ENCODE measurements at places on chromosomes 13 and 19. TPM values are rescaled to one million over a fixed set of nuclear protein-coding genes. Genes with fewer than 3 reads are reported as not detected.

The DAND5 gene
- 0.05 TPM for polyA plus RNA-seq

The NPAS1 gene
- 0.15 TPM for polyA plus RNA-seq

The ZNF433 gene
- polyA plus RNA-seq: 4.3 TPM

The TEAD2 gene
- polyA plus RNA-seq: 37.7 TPM

The HS6ST3 gene
- 0.07 TPM for polyA plus RNA-seq

The RFPL4AL1 gene
- polyA plus RNA-seq: not detected

The MBD3L3 gene
- not detected for polyA plus RNA-seq

The SLC17A7 gene
- polyA plus RNA-seq: 7.3 TPM

The ZNF470 gene
- polyA plus RNA-seq: 0.79 TPM

The ZNF606 gene
- polyA plus RNA-seq: 4.8 TPM

The GJA3 gene
- 0.06 TPM for polyA plus RNA-seq

The PRR36 gene
- polyA plus RNA-seq: 0.78 TPM

The WDR87 gene
- not detected for polyA plus RNA-seq

The OVOL3 gene
- not detected for polyA plus RNA-seq

The HTR2A gene
- polyA plus RNA-seq: 1.6 TPM

The CYP2A6 gene
- 0.22 TPM for polyA plus RNA-seq

The NAT14 gene
- 4.4 TPM for polyA plus RNA-seq

The NBEA gene
- polyA plus RNA-seq: 2.2 TPM

The ZSCAN4 gene
- 0.04 TPM for polyA plus RNA-seq

The ZNF575 gene
- polyA plus RNA-seq: 0.95 TPM

The ALG11 gene
- polyA plus RNA-seq: 7.7 TPM

The SLC6A16 gene
- polyA plus RNA-seq: 1.6 TPM

The MYBPC2 gene
- polyA plus RNA-seq: 0.06 TPM

The LILRA1 gene
- polyA plus RNA-seq: 1.3 TPM

The CLEC11A gene
- polyA plus RNA-seq: 4.8 TPM

The NOVA2 gene
- 2.8 TPM for polyA plus RNA-seq

The ZNF442 gene
- 0.67 TPM for polyA plus RNA-seq

The MAG gene
- polyA plus RNA-seq: not detected

The APC2 gene
- polyA plus RNA-seq: not detected

The LATS2 gene
- 15.7 TPM for polyA plus RNA-seq

The KIR3DL2 gene
- not detected for polyA plus RNA-seq

The CGB5 gene
- not detected for polyA plus RNA-seq

The PNKP gene
- polyA plus RNA-seq: 50.9 TPM

The ZSCAN22 gene
- polyA plus RNA-seq: 0.67 TPM

The EBI3 gene
- polyA plus RNA-seq: 3.0 TPM

The TMEM145 gene
- polyA plus RNA-seq: 0.10 TPM

Measured in adipose tissue (tissue), 3 donors.